Activated CD4-positive, CD25-positive, alpha-beta regulatory T cell (primary cell): ENCODE measurements at places on chromosomes 5 and 9.

DNA sequence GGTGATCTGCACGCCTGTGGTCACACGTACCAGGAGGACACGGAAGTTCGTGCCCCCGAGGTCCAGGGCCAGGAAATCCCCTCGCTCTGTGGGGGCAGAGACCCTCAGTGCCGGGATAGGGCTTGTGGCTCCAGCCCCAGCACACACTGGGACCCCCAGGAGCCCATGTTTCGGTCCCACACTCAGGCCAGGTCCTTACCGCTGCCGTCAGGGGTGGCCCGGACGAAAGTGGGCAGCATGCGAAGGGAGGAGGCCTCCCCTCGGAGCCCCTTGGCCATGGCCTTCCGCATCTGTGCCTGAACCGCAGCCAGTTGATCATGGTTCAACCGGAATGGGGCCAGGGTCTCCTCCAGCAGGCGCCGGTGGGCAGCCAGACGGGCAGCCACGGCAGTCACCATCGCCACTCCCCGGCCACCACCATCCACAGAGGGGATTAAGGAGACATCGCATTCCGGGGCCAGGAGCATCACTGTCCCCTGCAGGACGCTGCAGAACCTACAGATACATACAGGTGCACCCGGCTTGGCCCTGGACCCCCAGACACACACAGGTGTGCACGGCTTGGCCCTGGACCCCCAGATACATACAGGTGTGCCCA lies 11.8 kb downstream of the HK3 start:
- no peak for DNase-seq

DNA sequence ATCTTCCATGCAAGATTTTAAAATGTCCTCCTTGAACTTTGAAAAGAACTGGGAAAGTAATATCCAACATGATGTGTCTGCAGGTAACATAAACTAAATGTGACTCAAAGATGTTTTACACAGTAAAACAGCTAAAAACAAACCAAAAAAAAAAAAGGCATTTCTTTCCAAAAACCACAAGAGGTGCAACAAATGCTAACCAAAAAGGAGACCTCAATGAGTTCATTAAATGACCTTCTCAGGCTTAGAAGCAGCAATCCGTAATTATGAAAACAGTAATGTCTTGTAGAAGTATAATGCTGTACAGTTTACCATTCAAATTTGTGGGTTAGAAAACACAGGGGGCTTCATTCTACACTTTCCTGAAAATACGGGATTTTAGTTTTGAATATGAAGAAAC lies 2.5 kb downstream of the RNF145 start:
- DNase-seq: no peak

DNA sequence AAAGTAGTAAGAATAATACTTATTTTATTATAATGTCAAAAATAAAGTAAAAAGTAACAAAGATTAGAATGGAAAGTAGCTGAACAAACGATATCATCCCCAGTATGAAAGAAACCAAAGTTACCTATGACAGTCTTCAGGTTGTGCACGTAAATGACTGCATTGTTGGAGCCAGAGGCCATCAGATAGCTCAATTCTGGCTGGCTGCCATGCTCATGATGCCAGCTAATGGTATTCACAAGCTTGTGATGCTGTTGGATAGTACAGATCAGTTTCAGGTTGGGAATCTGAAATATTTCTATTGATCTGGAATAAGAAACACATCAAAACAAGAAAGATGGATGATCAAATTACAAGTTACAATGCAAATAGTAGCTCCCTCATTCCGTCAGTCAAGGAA lies 21.1 kb downstream of the GEMIN5 start:
- DNase-seq: no peak

DNA sequence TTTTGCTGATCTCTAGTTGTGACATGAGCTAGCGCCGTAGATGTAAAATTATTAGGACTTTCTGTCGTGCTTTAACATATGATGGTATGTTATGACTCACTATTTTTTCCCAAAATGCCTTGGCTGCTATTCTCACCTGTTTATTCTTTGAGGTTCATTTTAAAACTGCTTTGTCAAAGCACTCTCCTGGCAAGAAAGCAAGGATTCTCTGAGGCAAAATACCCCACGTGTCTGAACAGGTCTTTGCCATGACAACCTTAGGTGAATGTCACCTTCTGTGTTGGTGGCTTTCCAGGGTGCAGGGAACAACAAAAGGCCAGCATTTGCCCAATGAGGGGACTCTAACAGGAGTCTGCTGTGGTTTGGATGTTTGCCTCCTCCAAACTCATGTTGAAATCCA lies 30.6 kb upstream of the COL5A1 start:
- DNase-seq: no peak

- no peak for DNase-seq
These were observed 544 bp downstream of the ADAMTS6 start for GRCh38 chr5:65481171-65481581.

DNA sequence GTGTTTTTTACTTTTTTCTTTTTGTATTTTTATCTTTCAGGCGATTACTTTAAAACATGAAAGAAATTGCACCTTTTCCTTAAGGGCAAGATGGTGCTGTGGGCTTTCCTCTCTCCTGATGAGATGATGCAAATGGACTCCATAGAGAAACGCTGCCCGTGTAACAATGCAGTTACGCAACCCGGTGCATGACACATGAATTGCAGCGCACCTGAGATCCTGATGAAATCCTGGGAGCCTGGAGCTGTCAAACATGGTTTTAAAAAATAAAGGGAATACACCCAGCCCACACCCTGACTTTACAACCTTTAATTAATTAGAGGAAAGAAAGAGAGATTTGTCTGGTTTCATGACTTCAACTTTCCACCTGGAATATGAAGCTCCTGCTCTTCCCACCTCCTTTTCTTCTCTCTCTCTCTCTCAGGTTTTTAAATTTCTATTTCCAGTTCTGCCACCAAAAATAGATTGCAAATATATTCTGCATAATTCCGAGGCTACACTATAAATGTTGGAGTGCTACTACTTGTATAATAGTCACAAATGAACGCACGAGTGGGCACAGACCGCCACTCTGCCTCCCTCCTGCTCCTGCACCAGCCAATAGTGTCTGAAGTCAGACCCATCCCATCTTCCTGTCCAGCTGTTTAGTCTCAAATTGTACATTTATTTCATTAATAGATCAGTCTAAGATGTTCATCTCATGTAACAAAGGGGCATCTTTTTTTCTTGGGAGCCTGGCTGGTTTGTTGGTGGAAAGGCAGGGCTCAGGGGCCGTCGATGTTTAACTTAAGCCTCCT lies 179.1 kb downstream of the AUH start:
- no peak for DNase-seq
